ENCODE measurements at places on chromosomes 5 and 9.

GRCh38 chr9:133115604-133116345 is 5.3 kb downstream of the RALGDS start:
- DNase-seq, result peak; percentile 52

- DNase-seq, result no peak
Observed at GRCh38 chr9:122226142-122226757, 2.5 kb downstream of the LHX6 start.

DNA sequence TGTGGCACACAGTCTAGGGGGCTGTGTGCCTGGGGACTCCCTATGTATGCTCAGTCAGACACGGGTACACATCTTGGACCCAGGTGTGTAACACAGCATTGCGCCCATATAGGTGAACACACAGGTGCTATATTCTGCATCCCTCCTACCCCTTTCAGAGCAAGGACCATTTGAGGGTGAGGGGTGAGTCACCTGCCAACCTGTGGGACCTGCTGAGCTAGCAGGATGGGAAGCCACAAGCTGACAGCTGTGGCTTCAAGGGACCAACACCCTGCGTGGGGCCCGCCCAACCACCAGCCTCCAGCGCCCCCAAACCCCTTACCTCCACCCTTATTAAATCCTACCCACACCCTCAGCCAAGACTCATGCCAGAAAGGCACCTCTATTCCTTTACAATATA is 14.6 kb upstream of the AQP7 start:
- DNase-seq, result no peak

DNA sequence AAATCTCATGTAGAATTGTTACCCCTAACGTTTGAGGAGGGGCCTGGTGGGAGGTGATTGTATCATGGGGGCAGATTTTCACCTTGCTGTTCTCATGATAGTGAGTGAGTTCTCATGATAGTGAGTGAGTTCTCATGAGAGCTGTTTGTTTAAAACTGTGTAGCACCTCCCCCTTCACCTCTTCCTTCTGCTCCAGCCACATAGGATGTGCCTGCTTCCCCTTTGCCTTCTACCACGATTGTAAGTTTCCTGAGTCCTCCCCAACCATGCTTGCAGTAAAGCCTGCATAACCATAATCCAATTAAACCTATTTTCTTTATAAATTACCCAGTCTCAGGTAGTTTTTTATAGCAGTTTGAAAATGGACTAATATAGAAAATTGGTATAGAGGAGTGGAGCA is 1783.7 kb upstream of the CDH9 start:
- no peak for DNase-seq

DNA sequence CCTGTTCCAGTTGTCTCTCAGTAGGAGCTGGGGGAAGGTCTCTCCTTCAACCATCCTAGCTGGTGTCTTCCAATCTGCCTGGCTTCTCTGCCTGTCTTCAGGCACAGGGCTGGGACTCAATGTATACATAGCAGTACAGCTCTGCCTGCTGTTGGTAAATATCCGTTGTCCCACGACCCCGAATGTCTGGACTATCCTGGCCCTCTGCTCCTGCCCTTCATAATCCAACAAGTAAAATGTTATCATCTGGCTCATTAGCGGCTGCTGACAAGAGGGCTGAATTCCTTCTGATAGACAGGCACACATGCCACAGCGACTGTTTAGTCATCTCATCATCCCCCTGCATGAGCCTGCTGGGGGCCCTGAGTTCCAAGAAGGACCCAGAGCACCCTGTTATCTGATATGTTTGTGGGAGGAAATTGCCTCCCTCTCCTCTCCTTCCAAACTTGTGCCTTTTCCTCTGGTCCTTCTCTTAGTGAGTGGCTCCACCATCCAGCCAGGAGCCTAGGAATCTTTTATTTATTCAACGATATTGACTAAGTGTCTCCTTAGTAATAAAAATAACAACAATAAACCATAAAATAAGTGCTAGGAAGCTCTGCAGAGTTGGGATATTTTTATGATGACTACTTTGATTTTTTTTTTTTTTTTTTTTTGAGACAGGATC is 29.5 kb upstream of the TGFBR1 start:
- no peak for DNase-seq

DNA sequence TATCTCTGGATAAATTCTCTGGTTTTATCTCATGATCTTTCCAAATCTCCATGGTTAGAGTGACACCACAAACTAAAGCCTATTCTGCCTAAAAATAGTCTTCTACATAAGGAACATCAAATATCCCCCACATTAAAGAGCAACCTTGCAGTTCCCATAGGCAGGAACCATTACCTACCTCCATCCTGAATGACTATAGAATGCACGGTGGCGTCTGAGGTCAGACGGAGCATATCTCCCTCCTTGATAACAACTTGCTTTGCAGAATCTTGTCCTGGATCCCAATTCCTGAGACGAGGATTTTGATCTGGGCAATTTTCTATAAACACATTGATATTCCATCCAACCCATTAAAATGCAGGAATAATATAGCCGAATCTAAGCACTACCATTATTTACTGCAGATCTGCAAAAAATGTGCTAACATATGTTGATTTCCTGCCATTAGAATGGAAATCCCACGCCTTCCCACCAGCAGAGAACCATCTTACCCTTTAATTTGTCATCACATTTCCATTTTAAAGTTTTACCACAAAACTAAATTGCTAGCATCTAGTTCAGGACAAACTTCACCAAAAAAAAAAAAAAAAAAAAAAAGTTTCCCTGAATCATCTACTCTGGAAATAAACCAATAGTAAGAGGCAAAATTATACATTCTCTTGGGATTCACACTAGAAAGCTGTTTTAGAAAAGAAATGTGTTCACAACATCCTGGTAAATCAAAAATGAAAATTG is 22.1 kb downstream of the CEMIP2 start:
- no peak for DNase-seq

Measured in stimulated activated CD4-positive, alpha-beta T cell treated with anti-CD3 and anti-CD28 coated beads, Interleukin-12 subunit alpha, Interleukin-12 subunit beta, amount 100 ng/mL, for 24 hours (primary cell).